Stimulated activated CD4-positive, alpha-beta T cell treated with anti-CD3 and anti-CD28 coated beads, Interleukin-4, amount 100 ng/mL, for 4 hours (primary cell): ENCODE measurements at places on chromosomes 3 and 15.

- no peak for DNase-seq
These were observed 37.5 kb downstream of the TPM1 start for GRCh38 chr15:63079947-63080626.

DNA sequence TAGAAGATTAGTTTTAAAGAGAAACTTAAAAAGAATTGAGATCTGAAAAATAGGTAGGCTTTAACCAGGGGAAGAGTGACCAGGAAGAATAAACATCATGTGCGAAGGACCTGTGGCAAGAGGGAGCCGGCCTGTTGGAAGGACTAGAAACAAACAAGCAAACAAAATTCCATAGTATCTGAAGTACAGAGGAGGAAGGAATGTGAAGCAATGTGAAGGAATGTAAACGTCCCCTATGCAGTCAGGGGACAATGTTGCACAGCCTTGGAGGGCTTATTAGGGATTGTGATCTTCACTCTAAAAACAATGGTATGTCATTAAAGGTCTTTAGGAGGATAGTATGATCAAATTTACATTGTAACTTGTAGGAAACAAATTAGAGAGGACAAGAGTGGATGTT is 84.4 kb upstream of the PLCL2 start:
- DNase-seq: no peak

DNA sequence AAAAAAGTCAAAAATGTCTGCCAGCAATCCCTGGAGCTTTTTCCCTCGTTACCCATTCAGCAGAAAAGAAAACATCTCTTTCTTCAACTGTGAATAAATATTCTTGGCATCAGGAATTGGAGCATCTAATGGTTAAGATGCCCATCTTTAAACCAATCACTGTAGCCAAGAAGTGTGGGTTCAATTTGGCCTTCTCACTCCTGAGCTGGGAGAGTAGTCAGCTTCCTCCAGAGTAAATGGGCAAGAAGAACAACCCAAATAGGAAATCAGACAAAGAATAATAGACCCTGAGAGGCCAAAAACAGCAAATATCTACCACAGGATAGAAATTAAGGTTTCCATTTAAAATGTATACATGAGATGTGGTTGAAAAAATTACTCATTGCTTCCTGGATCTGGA is 508.0 kb upstream of the MDFIC2 start:
- DNase-seq: no peak

DNA sequence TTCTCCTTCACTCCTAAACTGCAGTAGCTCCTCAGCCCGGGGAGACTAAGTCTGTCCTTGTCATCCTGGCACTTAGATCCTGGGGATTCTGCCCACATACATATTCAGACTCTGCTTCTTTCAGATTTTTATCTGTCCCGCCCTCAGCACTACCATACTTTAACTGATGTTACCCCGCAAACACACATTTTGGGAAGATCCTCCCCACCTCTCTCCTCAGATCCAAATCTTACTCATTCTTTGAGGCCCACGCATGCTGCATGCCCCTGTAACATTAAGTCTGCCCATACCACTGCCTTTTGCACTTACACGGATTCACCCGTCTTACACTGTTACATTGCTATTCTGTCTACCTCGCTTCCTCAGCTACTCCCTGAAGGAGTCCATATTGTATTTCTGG is 36.1 kb downstream of the SENP8 start:
- no peak for DNase-seq

DNA sequence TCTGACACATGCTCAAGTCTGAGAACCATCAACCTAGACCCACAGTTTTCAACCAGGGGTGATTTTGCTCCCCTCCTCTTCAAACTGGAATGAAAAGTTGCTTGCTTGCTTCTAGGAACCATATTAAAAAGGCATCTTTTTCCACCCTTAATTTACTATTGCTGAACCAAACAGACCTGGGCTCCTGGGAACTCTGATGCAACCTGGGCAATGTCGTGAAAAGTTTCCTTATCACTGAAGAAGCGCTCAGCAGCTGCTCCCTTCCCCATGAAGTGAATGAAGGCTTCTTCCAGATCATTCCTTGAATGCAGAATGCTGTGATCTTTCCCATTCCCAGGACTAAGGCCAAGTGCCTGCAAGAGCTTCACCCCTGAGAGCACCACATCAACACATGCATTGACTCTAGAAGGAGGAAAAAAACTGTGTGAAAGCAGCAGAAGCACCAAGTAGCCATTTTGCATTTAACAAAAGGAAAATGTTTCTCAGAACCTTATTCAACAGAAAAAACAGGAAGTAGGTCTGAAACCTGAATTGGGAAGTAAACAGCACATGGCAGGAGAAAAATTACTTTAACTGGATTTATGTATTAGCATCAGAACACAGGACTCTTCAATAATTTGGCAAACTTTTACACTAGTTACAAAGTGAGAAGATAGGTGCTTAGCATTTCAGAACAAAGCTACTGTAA is 8.7 kb downstream of the ADPGK start:
- DNase-seq: no peak

GRCh38 chr3:57062101-57062631 is 1.7 kb downstream of the SPATA12 start:
- no peak for DNase-seq

GRCh38 chr3:155603302-155603701 is 141.6 kb downstream of the PLCH1 start:
- DNase-seq: no peak

- DNase-seq: no peak
These were observed 25.9 kb upstream of the CRYBG3 start for GRCh38 chr3:97795951-97796350.

GRCh38 chr15:65329984-65330735 is 25.7 kb downstream of the RNU5B-1 start:
- no peak for DNase-seq

GRCh38 chr3:122217901-122218300 is 34.4 kb downstream of the CASR start:
- no peak for DNase-seq

GRCh38 chr3:128329491-128330213 is 137.0 kb downstream of the DNAJB8 start:
- no peak for DNase-seq

DNA sequence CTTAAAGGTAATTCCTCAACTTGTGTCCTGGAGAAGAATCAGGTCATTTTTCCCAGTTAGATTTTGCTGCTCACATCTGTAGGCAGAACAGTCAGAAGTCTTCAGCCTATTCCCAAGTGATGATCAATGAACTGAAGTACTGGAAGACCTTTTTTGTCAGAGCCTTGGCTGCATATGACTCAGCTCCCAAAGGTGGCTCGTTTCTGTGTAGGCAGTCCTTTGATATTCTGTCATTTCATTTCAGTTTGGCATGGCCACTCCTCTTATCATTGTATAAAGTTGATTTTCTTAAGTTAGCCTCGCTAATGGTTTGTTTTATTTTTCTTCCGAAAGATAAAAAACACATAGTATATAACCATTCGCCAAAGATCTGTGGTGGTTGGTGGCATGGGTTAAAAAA is 90.7 kb downstream of the KLHL25 start:
- DNase-seq: no peak

DNA sequence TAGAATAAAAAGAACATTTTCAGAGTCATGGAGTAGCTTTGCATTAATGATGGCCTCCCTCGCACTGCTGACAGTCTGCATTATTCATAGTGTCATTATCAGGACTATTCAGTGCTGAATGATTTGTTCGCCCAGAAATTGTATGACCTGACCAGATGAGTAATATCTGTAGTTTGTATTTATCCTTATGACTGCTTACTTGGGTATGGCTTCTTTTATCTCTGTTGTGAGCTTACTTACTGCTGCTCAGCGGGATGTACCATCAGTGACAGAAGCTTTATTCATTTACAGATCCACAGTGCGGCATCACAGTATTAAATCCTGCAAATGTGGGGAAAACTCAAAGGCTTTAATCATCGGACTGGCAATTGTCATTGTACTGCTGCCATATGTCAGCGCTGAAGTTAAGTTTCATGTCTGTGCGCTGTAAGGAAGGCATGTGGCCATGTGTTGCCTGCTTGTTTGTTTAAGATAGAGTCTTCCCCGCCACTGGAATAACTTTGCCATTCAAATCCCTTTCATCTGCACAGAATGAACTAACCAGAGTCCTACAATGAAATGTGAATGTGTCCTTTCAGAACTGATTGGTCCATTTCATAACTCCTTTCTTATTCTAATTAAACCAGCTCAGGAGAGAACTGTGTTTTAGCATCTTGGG is 262.2 kb downstream of the CHL1 start:
- DNase-seq: no peak

GRCh38 chr3:21750080-21750696 is 822 bp downstream of the ZNF385D start:
- DNase-seq: no peak

- peak; percentile 36 for DNase-seq
These were observed 966 bp upstream of the PKM start for GRCh38 chr15:72231833-72232478.

GRCh38 chr15:69038508-69038907 is 24.0 kb downstream of the NOX5 start:
- no peak for DNase-seq
